ENCODE measurements at places on chromosomes 16 and 17.

- DNase-seq = no peak
These were observed 57.3 kb upstream of the CDC42EP4 start for GRCh38 chr17:73369111-73369521.

- no peak for DNase-seq
These were observed 65.1 kb upstream of the METRNL start for GRCh38 chr17:83014297-83014696.

DNA sequence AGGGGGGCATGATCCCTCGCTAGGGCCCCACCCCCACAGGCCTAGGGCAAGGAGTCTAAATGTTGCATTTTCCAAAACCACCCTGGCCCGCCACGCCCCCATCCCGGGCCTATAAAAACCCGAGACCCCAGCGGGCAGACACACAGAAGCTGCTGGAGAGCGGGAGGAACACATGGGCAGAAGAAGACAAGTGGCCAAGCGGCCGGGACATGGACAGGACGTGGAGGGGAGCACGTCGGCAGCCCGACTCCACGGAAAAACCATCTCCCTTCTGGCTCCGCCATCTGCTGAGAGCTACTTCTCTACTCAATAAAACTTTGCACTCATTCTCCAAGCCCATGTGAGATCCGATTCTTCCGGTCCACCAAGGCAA lies 34.1 kb upstream of the ENPP7 start:
- DNase-seq = no peak

GRCh38 chr17:15649861-15650421 lies 30.4 kb upstream of the FBXW10B start:
- DNase-seq = no peak

DNA sequence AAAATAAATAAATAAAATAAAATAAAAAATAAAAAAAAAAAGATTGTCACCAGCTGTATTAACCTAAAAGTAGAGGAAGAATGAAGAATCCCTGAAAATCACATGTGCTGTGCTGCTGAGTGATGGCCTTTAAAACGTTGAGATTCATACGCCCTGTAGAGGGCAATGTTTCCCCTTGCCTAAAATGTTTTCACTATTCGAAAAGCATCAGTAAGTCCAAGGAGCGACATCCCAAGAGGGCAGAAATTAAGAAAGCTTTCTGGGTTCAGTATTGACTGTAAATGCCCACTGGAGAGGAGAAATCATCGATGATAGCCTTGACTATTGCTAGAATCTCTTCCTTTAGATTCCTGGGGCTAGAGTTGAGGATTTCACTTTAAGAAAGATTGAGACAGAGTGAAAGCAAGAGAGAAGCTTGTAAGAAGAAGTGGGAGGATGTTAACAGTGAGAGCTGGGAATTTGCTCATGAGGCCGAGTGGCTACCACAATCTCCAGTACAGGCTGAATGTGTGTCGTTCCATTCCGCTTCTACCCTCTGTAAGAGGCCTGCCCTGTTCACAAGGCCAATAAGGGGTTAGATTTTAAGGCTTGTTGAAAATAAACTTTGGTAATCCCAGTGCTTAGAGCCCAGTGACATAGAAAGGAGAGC lies 170.8 kb upstream of the FAM20A start:
- no peak for DNase-seq

- DNase-seq = no peak
These were observed 30.9 kb downstream of the NACA2 start for GRCh38 chr17:61560071-61560470.

DNA sequence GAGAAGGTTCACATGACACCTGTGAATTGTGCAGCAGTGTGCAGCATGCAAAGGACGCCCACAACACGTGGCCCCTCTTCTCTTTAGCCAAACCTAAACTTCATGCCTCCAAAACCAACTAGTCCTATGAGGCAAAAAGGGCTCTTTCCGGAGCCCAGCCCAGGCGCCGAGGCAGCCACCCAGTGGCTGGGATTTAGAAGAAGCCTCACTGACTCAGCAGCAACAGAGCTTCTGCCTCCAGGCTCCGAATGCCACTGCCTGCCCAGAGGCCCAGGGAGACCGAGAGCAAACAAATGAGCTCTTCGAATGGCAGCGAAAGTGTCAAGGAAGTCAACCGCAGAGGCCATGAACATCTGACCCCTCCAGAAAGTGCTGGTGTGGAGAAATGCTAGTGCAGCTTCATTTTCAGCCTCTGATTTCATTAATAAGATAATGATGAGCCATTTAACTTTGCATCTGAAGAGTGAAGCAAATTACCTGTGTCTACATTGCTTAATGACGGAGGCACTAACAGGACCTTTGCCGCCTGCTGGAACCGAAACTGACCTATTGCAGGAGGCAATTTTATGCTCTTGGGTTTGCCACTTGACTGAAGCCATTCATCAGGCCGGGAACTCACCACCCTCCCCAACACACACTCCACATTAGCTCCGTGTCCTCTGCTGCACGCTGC lies 157.7 kb upstream of the RPL38 start:
- DNase-seq = no peak

- DNase-seq = no peak
These were observed 12.8 kb downstream of the ADGRG3 start for GRCh38 chr16:57680842-57681375.

DNA sequence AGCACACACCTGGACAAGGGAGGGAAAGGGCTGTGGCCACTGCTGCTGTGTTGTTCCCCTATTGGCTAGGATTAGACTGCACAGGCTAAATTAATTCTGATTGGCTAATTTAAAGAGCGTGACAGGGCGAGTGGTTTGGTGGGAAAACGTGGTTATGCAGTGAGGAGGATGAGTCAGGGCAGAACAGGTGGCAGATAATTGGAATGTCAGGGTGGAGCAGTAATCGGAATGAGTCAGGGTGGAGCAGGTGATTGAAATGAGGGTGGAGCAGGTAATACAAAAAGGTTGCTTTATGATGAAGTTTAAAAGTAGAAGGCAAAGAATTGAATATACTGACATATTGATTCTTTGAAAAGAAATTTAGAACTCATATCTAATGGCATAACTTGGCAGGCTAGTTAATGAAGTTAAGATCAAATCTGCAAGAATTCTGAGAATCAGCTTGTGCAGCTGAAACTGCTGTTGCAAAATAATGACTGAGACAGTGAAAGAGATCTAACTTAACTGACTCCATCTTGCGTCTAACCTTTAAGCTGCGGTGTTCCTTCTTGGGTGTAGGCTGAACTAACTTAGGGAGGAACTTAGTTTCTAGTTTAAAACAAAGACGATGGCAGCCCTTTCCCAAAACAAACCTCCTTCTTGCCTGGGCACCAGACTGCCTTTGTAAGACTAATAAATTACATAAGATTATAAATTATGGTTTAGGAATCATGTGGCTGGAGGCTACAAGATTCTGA lies 174.3 kb downstream of the UTP18 start:
- DNase-seq = no peak

- DNase-seq = no peak
These were observed 129.0 kb downstream of the CDH13 start for GRCh38 chr16:82755570-82756282.

- DNase-seq = no peak
These were observed 143.8 kb downstream of the AXIN2 start for GRCh38 chr17:65417406-65418221.

- DNase-seq = no peak
These were observed at the start of gene SLC52A1 for GRCh38 chr17:5035315-5035714. SLC52A1 (minus strand) TSS chr17:5035426; CDS start chr17:5034606, 820 bp downstream.

DNA sequence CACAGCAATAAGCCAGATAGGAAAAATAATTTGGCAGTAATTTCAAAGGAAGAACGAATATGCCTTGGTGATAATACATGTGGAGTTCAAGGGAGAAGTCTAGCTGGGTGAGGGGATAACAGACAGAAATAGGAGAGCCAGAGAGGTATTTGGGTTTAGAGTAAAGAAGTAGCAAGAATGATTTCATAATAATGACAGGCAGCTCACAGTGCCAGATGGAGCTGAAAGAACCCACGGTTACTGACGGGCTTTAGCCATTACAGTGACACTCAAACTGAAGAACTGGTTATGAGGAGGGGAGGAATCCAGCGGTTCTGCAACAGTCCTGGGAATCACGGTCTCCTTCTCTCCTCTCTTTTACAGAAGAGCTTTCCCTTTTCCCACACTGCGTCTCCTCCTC lies 2.2 kb downstream of the OR4D1 start:
- no peak for DNase-seq

DNA sequence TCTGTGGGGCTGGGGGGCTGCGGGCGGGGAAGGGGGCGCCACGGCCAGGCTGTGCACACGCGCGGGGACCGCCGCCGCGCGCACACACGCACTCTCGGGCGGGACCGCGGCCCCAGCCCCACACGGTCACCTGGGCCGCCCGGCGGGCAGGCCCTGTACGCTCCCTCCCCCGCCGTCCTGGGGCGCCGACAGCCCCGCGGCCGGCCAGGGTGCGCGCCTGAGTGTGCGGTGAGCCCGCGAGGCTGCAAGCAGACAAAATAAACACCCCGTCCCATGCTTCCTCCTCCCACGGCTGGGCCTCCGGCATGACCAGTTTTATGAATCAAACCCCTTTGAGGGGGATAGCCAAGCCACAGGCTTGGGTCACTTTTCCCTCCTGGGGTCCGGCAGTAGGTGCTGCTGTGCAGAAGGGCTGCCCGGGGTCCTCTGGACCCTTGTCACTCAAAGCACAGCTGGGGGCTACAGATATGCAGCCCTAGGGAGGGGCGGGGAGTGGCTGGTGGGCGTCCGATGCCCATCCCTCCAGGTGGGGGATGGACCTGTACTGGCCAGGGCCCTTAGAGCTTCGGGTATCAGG lies 441 bp downstream of the VASN start:
- no peak for DNase-seq

GRCh38 chr17:28127196-28127595 lies 84.7 kb downstream of the NLK start:
- DNase-seq = no peak

- no peak for DNase-seq
These were observed 21.9 kb downstream of the CNGB1 start for GRCh38 chr16:57949013-57949412.

- DNase-seq = no peak
These were observed 593 bp downstream of the SLC38A7 start for GRCh38 chr16:58684001-58684353.

Measured in stimulated activated naive CD4-positive, alpha-beta T cell (primary cell).